ENCODE measurements at places on chromosomes 3 and 15.

- no peak for DNase-seq
These were observed 19.2 kb downstream of the KBTBD13 start for GRCh38 chr15:65095747-65096104.

DNA sequence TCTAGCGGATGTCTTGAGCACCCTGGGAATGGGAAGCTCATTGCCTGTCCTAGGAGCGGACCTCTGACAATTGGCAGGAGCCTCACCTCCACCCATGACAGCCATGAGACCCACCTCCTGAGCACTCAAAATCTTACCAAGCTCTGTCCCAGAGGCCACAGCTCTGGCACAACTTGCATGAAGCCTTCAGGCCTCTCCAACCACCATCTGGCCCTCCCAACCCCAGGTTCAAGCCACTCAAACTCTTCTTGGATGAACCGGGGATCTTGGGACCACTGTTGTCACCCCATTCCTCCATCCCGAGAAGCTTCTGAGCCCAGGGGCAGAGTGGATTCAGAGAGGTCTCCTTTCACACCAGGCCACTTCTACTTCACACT is 1.5 kb downstream of the VIPR1 start:
- DNase-seq = no peak

GRCh38 chr3:89699771-89700170 is 592.4 kb downstream of the EPHA3 start:
- DNase-seq = no peak

DNA sequence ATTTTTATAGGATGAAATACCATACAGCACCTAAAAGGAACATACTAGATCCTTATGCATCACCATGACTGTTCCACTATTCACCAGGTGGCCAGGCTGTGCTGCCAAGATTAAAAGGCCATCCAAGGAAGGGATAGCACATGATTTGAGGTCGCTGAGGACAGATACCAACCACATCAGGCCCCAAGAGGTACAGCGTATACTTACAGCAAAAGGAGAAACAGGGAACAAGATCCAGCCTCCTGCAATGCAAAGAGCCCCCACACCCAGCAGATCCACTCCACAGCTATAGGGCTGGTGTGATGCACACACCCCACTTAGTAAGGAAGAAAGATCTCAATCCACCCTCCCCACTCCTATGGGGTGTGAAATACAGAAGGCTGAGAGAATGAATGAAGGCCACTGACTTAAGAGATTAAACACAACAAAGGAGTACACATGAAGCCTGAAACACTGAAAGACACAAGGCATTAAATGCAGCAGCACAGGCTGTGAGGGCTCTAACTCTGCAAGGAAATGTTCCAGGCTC is 32.0 kb upstream of the ZNF445 start:
- DNase-seq = no peak

DNA sequence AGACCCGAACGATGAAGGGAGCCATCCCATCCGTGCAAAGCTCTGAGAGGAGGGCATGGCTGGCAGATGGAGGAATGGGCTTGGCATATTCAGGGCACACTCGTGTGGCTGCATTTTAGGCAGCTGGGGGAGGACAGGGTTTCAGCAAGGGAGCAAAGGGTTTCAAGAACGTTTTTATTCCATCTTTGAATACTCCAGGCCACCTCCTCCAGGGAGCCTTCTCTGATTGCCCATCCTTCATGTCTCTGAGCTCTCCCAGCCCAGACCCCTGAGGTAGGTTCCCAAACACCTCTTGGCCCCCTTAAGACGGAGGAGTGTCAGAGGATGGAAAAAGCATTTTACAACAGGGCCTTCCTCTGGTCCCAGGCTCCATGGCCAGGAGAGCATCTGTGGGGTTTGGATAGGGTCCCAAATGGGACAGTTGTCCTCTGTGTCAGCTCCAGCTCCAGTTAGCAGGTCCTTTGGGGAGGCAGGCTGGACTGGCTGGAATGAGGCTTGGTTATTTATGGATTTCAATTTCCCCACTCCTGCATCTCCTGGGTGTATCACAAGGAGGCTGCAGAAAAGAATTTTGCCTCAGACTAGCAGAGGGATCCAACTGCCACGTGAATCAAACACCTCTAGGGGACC is 17.7 kb upstream of the SLC6A1 start:
- DNase-seq = no peak

DNA sequence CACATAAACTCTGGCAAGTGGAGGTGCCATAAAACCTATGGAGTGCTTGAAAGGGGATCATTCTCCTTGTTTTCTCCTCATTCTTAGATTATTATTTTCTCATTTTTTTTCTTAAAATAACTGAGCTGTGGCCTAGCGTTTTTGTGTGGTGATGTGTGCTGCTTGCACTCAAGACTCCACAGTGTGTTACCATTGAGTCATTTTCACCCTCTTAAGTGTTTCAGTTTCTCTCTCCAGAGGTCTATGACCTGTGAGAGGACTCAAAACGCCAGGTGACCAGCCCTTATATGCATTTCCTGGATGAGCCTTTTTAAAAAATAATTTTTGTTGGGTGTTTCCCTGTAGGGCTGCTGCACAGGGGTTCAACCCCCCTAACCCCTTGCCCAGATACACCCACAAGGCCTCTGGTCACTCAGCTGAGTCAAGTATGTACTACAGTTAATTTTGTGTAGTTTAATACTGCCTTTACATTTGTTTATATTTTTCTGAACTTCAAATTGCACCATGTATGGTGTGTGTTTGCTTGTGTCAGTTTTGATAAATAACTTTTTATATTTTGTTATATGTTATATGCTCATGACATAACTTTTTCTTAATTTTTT is 15.4 kb upstream of the BTLA start:
- DNase-seq = no peak

- DNase-seq = peak; percentile 55
These were observed 2.2 kb upstream of the HES1 start for GRCh38 chr3:194133661-194134230.

- DNase-seq = peak; percentile 86
These were observed 37.7 kb downstream of the LDHAL6B start for GRCh38 chr15:59244337-59244736.

GRCh38 chr15:29670998-29671981 is 151.0 kb downstream of the TJP1 start:
- DNase-seq = peak; percentile 95

DNA sequence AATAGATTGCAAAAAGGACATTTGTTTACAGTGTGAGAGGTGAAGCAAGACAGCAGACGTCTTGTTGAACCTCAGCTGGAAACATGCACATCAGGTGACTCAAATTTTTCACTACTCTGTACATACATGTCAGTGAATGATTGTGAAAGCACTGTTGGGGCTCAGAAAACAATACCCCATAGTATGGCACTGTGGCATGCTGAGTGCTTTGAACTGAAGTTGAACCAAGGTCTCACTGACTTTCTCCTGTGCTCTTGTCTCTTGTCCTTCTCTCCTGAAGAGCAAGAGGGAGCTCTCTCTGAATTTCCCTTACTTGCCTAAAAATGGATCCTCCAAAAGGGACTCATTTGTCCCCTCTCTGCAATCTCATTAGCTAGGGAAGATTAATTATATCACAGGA is 24.5 kb upstream of the NEDD4 start:
- DNase-seq = peak; percentile 8

GRCh38 chr3:46076606-46077005 is 49.3 kb upstream of the XCR1 start:
- DNase-seq = no peak

DNA sequence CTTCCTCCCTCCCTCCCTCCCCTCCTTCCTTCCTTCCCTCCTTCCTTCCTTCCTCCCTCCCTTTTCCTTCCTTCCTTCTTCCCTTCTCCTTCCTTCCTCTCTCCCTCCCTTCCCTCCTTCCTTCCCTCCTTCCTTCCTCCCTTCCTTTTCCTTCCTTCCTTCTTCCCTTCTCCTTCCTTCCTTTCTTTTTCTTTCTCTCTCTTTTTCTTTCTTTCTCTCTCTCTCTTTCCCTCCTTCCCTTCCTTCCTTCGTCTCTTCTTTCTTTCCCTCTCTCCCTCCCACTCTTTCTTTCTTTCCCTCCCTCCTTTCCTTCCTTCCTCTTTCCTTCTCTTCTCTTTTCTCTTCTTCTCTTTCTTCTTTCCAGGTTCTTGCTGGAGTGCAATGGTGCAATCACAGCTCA is 1.9 kb upstream of the ZNF662 start:
- DNase-seq = no peak
